ENCODE measurements at places on chromosomes 3 and 15.

DNA sequence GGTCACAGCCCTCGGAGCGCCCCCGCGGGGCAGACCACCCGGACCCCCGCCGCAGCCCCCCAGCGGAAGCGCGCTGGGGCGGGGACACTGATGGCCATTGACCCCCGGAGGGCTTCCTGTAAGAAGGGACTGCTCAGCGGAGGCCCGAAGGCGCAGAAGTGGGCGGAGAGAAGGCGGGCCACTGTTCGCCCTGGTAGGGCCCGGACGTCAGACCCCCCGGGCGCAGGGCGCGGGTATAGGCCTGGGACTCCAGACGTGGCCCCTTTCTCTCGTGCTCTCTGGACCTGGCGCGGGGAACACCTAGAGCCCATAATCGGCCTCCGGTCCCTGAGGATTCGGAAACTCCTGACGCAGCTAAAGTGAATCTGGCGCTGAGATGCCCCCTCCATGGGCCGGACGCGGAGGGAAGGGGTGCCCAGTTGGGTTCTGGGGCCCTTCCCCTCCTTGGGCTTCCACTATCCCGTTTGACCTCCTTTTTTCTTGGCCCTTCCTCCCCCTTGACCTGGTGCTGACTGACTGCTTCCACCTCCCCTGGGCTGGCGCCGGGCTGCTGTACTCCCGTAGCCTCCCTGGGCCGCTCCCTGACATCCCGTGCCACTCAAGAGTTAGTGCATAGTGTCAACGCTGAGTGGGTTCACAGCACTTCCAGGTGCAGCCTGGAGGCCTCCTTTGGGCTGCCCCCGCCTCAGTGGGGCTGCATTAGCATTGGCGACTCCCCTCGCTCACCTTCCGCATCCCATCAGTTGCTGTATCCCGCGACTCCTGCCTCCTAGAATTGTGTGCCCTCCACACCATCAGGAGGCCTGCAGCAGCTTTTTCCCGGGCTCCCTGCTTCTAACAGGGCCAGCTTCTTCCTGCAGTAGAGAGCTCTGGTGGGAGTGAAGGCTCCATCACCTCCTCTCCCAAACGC, 694 bp downstream of the ABTB1 start:
- no peak for DNase-seq

DNA sequence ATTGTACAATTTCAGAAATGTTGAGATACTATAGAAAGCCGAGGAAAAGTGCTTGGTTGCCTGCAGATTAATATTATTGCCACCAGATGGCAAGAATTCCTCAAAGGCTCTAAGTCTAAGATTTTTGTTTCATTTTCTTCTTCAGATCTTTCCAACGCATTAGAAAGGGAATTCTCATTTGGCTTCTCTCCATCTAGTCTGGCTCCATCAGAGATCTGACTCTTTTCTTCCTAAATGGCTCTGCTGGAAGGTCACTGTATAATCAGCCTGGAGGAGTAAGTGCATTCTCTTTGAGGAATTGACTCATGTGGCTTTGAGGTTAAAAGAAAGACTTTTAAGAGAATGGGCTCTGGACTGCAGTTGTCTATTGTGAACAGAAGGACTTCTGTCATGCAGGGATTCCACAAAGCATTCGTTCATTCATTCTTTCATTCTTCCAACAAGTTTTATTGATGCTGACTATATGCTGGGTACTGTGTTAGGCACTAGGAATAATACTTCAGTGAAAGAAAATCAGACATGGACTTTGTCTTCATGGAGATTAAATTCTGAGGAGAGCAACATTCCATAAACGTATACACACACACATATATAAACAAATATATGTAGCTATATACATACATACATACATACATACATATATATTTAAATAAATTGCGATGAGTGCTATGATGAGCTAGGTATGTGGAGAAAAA, 55.3 kb downstream of the SLC28A2 start:
- DNase-seq: no peak

DNA sequence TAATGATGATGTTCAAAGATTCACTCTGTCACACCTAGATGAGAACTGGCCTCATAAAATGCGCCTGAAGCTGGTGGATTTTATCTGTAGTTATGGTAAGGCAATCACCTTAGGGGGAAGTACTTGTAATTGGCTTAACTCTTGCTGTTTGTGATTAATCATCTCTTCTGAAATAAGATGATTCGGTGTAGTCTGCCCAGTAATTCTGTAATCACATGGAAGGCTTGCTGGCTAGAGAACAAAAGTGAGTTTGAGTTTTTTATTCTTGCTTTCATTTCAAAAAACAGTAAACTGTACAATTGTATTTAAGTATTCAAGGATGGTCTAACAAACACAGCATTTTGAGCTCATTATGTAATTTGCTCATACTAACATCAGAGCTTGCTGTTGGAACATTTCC, 72.1 kb downstream of the OTOL1 start:
- DNase-seq: no peak

DNA sequence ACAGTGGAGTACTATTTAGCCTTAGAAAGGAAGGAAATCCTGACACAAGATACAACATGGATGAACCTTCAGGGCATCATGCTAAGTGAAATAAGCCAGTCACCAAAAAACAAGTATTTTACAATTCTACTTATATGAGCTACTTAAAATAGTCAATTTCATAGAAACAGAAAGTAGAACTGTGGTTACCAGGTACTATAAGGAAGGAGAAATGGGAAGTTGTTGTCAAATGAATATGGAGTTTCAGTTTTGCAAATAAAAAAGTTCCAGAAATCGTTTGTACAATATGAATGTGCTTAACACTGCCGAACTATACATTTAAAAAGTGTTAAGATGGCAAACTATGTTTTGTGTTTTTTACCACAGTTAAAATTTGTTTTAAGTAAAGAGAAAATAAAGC, 26.8 kb downstream of the TRANK1 start:
- DNase-seq: no peak

DNA sequence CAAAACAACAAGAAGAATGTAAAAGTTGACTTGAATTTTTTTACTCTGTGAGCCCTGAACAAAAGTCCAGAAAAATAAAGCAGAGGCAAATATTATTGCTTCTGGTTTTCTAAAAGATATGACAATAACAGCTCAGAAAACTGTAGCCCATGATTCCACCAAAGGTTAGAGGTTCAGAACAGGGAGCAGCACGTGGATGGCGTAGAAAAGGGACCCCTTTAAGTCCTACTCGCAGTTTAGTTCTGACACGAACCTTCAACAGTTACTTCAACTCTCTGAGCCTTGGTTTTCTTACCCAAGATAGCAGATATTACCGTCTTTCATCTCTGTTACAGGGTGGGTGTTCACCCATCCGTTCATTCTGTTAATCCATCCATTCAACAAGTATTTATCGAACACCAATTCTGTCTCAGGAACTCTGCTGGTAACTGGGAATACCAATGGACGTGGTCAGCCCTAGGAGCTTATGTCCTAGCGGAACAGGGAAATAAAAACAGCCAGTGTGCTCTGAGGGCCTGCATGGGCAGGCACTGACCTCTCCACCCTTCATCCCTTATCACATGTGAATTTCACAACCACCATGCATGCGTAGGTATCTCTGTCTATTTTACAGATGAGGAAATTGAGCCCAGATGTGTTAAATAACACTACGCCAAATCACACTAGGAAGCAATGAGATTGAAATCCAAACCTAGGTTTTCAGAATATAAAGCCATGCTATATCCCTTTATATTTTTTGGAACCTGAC, 274.2 kb upstream of the ICE2 start:
- DNase-seq: no peak

GRCh38 chr15:33737687-33738601, 230.4 kb upstream of the CHRM5 start:
- DNase-seq: no peak

DNA sequence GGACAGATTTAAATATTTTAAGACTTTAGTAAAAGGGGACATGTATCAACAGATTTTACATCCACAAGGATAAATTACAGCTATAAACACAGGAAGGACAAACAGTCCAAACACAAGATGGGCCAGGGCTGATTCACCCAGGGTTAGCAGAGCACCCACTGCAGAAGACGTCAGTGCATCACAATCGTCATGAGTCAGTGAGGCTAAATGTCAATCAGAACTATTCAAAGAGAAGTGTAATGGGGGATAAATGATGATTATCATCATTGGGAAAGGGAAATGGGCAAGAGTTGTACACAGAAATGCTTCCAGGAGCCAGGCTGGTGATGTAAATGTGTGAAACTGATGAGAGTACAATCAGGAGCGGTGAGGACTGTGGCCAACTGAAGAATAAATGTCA, 226.8 kb downstream of the PLCL2 start:
- DNase-seq: no peak

DNA sequence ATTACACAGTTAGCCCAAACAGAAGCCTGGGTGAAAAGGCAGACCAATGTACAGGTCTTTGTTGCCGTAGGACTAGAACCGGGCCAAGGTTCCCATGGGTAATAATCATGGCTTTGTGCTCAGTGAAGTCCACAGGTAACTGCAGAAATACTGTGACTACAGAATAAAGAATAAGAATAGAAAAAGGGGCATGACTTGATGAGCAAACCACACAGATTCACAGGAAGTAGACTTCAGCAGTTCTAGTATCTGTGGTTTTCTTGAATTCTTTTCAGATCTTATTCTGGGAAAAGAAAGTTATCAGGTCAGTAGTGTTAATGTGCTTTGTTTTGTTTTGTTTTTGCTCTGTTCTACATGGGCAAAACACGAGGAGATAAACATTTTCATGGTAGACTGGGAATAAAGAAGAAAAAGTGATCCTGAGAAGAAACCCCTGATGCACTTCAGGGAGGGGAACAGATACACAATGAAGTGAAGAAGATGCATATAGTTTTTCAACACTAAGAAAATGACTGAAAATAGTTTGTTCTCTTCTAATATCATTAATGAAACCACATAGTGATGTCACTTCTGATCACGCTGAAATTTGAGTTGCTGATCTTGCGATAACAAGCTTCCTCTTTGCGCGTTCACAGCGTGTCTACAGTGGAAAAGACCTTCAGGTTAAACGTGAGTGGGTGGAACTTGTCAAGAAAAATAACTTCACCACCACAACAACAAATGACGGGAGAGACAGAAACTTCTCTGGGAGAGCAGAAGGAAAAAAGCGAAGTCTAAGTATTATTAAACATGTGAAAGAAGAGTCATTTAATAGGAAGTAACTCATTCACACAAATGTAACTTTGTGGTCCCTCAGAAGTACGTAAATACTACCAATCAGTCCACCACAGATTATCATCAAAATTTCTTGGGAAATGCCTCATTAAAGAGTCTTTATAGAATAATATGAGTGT, 315.8 kb upstream of the SATB1 start:
- DNase-seq: no peak

DNA sequence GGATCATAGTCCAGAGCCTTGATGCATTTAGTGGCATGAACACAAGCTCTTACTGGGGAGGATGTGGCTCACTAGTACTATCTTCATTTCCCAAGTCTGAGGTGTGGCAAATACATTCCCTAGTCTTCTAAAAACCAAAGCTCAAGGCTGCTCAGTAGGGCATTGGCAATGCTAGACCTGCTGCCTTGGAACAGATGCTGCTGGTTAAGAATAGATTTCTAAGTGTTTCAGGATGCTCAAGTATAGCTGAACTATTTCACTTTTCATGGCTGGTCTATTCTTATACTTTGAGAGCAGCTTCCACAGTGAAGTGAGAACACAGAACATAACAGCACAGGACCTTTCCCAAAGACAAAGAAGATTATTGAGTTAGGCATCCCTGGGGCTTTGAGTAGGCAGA, 178.8 kb downstream of the CHST2 start:
- DNase-seq: no peak

DNA sequence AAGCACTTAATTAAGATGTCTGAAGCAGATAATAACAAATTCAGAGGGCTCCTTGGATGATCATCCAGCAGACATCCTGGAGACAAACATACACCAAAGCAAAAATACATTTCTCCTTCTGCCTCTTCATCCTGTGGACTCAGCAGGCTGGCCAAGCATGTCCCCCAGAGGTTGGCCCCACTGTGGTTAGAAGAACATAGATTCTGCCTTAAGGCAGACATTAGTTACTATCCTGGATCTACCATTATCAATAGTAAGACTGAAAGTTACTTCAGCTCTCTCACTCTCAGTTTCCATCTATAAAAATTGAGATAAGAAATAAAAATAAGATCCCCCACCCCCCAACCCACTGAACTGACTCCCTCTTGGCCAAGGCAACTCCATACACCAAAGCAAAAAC, 28.6 kb upstream of the TGFBR2 start:
- no peak for DNase-seq

- DNase-seq: no peak
These were observed 72.3 kb downstream of the CORO2B start for GRCh38 chr15:68650901-68651709.

- no peak for DNase-seq
These were observed 358.4 kb downstream of the FOXP1 start for GRCh38 chr3:71225002-71225684.

DNA sequence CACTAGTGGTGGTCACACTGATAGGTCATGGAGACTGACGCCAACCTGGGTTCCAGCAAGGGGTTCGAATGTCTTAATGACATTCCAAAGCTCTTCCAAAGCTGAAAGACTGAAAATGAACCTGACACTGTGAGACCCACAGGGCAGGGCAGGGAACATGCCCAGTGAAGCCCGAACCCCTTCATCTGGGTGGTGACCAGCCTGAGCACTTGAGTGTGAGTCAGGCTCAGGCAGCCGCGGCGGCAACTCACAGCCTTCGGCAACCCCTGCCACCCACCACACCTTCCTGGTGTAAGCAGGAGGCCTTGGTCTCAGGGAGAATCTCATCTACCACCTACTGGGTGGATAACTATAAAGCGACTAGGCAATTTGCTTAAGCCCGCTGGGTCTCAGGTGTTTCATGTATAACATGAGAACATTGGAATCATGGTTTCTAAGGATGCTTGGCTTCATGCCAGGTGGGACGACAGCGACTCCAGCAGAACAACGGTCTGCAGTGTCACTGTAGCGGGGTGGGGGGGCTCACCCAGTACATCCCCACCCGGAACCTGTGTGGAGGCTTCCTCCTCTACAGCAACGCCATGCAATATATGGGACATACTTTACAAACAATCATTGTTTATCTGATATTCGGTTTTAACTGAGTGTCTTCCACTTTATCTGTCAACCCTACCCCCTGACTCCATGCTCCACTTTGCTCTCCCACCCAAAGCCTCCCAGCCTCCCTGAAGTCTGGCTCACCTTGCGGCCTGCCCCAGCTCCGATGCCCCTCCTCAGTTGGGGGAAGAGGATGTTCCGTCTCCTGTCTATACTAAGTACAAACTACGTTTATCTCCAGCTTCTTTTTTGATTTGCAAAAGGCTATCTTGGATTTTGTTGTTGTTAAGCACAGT, 125.0 kb upstream of the MEF2A start:
- no peak for DNase-seq

DNA sequence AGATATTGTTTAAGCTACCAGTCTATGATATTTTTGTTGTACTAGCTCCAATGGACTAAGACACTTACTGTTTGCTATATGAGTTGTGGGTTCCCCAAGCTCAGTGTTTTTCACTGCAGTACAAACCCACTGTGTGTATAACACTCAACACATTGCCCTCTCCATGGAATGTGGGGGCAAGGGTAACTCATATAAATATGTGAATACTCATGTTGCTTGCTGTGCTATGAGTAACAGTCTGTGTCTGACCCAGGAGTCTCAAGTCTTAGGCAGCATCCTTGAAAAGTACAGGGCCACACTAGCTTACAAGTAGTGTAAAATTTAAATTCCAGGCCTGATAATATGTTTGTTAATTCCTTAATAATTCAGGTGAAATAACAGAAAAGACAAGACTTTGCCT, 22.5 kb upstream of the CNTN3 start:
- no peak for DNase-seq

- DNase-seq: no peak
These were observed 753 bp downstream of the PLCH1 start for GRCh38 chr3:155744010-155744625.

GRCh38 chr3:13461169-13462124, 18.7 kb upstream of the HDAC11 start:
- no peak for DNase-seq
